ENCODE measurements at places on chromosomes 5 and 9.

- DNase-seq = no peak
Observed at GRCh38 chr9:119026120-119026519, 343.1 kb downstream of the BRINP1 start.

DNA sequence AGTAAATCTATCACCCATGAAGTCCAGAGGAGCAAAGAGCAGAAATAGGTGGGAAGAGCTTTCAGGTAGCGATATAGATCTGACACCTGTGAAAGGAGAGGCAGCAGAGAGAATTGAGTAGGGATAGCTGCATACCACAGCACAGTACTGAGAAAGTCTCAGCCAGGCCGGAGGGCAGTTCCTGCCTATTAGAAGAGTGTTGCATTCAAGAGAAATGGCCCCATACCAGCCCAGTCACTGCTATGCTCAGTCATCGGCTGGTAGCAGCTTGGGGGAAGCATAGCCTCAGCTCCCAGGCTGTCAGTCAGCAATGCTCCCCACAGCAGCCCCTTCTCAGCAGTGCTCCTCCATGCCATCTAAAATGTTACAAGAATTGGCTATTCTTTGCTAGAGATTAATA lies 285.1 kb upstream of the CDH6 start:
- no peak for DNase-seq

- DNase-seq = peak; percentile 86
Observed at GRCh38 chr9:91424403-91425176, 958 bp upstream of the NFIL3 start.

DNA sequence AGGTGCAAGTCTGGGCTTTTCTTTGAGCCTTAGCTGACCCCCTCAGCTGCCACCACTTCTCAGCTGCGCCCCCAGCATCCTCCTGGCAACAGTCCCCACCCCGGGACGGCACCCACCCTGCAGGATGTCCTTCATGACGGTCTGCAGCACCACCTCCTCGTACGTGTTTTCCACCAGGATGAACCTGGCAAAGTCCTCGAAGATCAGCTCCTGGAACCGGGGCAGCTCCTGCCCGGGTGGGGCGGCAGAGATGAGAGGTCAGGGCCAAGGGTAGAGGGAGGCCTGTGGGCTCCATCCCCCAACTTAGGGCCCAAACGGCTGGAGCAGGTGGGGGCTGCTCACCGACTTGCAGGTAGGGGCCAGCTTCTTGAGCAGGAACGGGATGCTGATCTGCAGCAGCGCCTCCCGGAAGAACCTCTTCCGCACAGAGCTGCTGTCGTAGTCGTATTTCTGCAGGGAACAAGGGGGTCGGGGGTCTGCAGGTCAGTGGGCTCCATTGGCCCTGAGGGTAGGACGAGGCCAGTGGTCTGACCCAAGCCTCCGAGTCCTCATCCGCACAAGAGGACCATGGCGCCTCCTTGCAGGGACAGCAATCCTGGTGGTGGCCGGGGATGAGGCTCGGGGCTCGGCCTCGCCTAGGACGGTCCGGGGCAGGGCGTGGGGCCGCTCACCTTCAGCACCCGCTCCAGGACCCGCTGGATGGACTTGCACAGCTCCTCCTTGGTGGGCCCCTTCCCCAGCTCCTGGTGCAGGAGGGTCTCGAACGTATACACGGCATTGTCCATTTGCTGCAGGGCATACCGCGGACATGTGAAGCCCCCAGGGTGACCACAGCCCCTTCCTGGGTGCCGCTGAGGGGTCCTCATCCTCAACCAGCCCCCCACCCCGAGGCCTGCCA lies 56.7 kb downstream of the LRSAM1 start:
- no peak for DNase-seq

GRCh38 chr5:89729623-89730301 lies 679.8 kb downstream of the CETN3 start:
- no peak for DNase-seq

DNA sequence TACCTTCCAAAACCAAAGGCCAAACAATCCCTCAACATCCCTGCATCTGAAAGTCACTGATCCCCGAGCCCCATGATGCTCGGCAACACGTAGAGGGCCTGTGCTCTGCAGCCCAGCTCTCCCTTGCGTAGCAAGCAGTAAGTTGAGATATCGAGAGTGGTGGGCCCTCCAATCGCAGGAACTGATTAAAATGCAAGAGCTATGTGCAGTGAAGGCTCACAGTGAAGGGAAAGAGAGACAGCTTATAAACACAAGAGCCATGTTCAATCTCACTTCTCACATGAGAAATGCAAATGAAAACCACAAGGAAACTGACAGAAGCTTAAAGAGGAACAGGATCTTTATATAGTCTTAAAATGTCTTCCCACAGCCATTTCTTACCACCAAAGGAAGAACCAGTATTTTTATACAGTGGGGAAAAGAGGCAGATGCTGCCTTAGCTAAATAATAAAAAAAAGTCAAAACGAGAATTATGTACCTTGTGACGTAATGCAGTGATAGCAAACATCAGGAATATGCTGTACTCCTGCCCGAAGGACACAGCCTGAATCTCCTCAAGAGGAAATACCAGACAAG lies 24.6 kb downstream of the TTF1 start:
- no peak for DNase-seq

GRCh38 chr5:168366116-168366515 lies 74.7 kb downstream of the WWC1 start:
- DNase-seq = no peak

GRCh38 chr5:62948301-62948700 lies 369.7 kb downstream of the LRRC70 start:
- no peak for DNase-seq

- no peak for DNase-seq
Observed at GRCh38 chr9:94140418-94140780, 56.1 kb downstream of the PTPDC1 start.

- DNase-seq = no peak
Observed at GRCh38 chr5:101626572-101626971, 669.5 kb downstream of the SLCO4C1 start.

DNA sequence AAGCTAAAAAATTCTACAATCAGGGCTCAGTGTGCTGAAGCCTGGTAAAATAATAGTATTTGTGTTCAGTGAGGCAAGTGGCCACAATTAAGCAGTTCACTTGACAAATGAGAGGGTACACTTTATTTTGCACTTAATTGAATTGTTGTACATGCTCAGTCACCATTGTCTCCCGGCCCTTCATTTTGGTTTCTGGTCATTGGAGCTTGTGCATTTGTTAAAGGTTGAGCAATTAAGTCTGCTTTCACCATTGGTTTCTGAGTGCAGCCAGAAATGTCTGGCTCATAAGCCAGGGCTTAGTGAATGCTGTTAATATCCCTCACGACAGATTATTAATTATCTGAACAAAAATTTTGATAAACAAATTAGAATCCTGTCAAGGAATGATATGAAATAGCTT lies 89.6 kb downstream of the PRDM6 start:
- DNase-seq = no peak

GRCh38 chr9:68653141-68653595 lies 51.9 kb upstream of the PIP5K1B start:
- no peak for DNase-seq

GRCh38 chr5:177984584-177985206 lies 11.3 kb downstream of the PROP1 start:
- DNase-seq = no peak

DNA sequence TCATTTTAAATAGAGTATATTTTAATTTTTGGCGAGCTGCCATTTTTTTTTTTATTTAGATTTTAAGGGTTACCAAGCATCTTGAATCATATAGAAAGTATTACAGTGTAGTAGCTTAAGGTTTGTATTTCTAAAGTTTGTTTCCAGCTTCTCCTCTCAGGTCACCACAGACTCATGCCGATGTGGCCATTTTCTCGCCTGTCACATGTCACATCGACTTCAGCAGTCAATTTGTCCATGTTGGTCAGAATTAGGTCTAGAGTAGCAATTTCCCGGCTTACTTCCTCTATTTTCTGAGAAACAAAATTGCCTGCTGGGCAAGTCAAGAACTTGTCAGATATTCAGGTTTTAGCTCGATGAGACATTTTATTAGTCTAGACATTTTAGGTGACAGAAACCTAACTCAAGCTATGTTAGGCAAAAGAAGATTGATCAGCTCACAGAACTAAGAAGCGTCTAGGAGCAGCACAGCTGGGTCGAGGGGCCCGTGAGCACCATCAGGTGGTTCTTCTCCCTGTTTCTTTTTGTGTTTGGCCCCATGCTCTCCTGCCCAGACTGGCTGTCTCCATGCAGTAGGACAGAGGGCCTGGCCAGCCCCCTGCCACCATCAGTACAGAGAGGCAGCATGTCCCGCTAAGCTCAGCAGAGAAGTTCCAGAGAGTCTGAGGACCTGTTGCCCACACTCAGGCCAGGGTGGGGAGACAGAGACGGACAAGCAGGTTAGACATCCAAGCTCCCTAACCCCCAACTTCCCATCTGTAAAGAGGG lies 48.4 kb upstream of the AFAP1L1 start:
- DNase-seq = no peak

DNA sequence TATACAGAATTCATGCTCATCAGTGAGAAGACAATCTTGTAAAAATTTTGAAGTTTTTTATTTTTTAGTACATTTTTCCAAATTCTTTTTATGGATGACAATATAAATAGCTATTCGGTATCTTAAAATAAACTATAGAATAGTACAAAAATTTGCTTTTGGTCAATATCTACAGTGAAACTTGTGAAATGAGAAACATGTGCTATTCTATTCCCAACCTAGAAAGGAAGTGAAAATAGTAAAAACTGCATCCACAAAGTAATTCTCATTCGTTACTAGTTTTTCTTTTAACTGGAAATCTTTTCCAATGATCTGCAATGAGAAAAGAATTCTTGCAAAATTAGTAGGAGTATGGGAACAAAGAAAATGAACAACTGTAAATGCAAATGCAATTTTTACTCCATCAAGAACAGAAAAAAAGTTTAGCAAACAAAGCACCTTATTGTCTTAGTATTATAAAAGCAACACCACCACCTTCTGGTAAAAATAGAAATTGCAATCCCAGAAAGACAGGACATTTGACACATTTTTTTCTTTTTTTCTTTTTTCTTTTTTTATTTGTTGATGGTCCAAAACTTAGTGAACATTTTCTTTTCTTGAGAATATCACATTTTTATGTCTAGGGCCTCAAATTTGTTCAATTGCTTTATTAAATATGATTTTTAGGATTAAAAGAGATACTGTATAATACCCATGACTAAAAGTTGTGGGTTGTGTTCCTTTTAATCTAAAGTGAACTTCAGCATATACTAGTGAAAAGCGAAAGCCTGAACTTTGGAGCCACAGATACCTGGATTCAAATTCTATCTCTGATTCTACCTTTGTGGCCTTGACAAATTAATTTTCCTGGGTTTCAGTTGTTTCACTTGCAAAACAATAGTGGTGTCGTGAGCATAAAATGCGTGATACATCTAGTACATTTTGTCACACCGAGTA lies 72.3 kb downstream of the SLCO4C1 start:
- DNase-seq = no peak

GRCh38 chr9:34496149-34496712 lies 26.6 kb downstream of the ENHO start:
- DNase-seq = no peak

GRCh38 chr5:154038261-154038706 lies 426 bp downstream of the FAM114A2 start:
- DNase-seq = no peak

- DNase-seq = no peak
Observed at GRCh38 chr5:148147415-148147814, 20.9 kb upstream of the SPINK14 start.

DNA sequence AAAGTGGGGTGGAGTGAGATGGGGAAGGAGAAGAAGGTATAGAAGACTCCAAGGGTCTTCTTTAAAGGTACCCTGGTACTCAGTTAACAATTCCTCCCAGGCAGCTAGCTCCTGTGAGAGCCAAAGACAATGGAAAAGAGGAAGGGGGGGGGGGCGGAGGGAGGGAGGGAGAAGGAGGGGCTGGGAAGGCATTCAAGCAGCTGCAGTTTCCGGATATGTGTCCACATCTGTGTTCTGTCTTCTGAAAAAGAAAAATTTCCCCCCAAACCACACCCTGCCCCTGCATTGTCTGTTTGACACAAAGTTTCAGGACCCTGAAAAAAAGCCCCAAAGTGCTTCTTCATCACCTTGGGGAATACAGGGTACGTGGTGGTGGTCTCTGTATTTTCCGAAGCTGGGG lies 11.1 kb downstream of the SPRY4 start:
- DNase-seq = no peak

DNA sequence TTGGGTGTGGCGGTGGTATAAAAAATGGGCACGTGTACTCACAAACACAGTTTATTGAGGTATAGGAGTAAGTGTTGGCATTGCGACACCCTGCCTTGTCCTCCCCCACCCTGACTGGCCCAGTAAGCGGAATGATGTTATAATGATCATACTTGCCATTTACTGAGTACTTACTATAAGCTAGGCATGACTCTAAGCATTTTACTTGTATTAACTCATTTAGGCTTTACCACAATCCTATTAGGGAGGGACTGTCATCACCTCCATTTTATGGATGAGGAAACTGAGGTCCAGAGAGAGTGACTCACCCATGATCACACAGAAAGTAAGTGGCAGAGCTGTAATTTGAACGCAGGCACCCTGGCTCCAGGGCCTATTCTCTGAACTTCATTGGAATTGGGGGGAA lies 2.3 kb downstream of the SMIM3 start:
- DNase-seq = no peak

DNA sequence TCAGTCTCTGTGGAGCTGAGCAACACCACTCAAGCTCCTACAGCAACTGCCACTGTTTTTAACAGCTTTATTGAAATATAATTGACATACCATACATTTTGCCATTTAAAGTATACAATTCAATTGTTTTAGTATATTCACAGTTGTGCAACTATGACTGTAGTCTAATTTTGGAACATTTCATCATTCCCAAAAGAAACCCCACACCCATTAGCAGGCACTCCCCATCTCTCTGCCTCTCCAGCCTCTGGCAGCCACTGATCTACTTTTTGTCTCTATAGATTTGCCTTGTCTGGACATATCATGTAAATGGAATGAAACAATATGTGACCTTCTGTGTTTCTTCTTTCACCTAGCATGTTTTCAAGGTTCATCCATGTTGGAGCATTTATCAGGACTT lies 43.5 kb downstream of the RUSC2 start:
- no peak for DNase-seq

DNA sequence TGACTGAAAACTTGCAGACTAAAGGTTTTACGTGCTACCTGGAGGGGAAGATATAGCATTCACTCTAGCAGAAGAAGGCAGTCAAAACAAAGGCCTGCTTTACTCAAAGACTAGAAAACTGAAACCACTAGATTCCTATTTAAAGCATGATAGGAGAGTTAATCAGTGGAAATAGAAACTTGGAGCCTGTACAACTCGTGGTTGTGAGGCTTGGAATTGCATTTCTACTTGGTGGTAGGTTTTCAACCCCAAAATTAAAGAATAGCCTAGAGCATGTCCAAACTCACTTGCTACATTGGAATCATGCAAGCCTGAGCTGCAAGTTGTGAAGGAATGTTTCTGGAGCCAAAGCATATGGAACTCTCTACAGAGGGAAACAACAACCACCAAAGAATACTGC lies 1526.4 kb upstream of the NUDT12 start:
- no peak for DNase-seq

- no peak for DNase-seq
Observed at GRCh38 chr9:87725356-87725899, 491 bp upstream of the CTSL start.

GRCh38 chr9:99720455-99721050 lies 101.1 kb upstream of the NR4A3 start:
- peak; percentile 50 for DNase-seq
